ENCODE measurements at places on chromosomes 12 and 14.

- DNase-seq = no peak
Observed at GRCh38 chr14:71361336-71361735, 454.1 kb downstream of the PCNX1 start.

GRCh38 chr14:31703056-31703455, 141.9 kb downstream of the NUBPL start:
- no peak for DNase-seq

DNA sequence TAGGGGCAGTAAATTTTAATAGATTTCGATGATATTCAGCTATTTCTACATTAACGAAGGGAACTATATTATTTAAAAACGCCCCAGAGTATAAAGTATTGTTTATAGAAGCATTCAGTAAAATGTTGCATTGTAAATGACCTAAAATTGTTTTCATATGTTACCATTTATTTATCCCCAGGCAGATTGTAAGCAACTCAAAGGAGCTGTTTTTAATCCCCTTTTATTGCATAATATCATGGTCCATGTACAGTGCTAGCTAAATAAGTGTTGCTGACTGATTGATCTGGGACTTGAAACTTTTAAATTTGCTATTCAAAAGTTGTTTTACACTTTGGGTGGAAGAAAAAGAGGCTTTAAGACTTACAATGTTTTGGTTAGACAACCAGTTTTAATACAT, 199.0 kb upstream of the SLC38A2 start:
- no peak for DNase-seq

- peak; percentile 19 for DNase-seq
Observed at GRCh38 chr14:81211844-81212243, 8.9 kb downstream of the GTF2A1 start.

DNA sequence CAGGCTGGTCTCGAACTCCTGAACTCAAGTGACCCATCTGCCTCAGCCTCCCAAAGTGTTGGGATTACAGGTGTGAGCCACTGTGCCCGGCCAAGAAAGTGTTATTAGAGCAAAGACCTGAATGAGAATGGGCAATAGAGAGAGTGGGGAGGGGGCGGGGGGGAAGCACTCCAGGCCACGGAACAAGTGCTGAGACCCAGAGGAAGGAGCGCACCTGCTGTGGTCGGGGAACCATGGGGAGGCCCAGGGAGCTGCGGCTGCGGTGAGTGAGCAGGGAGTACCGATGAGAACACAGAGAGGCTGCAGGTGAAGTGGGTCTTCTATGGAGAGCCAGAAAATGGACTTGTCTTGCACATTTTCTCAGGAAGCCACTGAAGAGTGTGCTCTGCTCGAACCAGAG, 10.8 kb downstream of the SMIM41 start:
- no peak for DNase-seq

- no peak for DNase-seq
Observed at GRCh38 chr12:102169922-102170621, 27.6 kb downstream of the PMCH start.

DNA sequence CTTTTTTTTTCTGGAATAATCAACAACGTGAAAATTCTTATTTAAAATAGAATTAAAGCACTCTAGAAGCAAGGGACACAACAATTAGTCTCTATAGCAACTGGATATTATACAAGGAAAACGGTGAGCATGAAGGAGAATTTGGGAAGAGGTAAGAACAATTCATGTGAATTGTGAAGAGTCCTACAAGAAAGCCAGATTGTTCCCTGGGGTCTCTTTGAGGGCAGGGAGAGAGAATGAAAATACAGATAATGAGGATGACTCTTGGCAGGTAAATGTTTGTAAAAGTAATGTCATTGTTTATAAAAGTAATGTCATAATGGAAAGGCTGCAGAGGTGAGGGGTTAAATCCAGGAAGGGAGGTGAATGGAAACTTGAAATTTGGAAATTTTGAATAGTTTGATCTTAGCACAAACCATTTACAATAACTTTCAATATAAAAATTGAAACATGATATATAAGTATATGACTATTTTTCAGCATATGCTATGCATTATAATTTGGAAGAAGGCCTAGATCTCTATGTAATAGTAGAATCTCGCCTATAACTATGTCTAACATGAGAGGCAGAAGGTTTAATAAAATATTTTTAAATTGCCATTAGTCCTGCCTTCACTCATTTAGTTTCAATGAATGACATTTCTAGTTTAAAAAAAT, 378.8 kb upstream of the DCN start:
- no peak for DNase-seq

- DNase-seq = no peak
Observed at GRCh38 chr12:76198839-76199238, 114.4 kb upstream of the NAP1L1 start.

DNA sequence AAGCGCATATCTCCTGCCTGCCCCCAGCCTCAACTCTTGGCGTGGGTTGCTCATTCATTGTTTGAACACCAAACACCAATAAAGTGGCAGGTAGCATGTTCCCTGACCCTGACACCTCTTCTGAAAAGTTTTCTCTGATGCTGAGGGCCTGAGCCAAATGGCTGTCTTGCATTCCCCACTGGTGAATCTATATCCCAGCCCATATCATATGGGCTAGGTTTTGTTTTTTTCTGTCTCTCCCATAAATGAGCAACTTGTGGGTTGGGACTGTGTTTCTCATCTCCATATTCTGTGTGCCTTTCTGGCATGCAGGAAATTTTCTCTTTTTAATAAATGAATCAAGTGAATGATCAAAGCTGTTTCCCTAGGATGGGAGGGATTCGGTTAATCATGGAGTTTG, 5.0 kb downstream of the MYO1A start:
- no peak for DNase-seq

DNA sequence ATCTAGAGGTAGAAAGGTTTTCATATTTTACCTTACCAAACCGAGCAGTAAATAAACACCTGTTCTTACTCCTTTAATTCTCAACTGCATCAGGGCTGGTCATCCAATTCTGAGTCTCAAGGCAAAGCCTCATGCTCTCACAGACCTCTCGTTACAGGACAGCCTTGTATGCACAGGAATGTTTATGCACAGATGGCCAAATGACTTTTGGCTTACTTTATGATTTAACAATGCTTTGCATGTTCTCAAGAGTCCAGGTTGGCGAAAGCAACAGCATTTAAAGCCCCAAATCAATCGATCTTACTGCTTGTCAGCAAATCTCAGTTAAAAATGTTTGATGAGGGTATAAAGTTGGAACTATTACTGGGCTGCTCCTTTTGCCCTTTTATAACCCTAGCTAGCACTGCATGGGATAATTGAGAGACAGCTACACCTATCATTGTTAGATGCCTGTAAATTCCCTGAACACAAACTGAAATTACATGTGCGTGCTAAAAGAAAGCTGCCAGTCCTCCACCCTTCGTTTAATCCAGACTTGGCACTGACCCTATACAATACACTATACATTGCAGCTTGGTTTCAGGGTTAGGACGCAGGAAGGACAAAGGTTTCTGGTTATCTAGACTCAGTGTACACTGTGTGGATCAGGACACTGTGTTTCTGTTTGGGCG, 63.6 kb downstream of the TMCC3 start:
- DNase-seq = no peak

DNA sequence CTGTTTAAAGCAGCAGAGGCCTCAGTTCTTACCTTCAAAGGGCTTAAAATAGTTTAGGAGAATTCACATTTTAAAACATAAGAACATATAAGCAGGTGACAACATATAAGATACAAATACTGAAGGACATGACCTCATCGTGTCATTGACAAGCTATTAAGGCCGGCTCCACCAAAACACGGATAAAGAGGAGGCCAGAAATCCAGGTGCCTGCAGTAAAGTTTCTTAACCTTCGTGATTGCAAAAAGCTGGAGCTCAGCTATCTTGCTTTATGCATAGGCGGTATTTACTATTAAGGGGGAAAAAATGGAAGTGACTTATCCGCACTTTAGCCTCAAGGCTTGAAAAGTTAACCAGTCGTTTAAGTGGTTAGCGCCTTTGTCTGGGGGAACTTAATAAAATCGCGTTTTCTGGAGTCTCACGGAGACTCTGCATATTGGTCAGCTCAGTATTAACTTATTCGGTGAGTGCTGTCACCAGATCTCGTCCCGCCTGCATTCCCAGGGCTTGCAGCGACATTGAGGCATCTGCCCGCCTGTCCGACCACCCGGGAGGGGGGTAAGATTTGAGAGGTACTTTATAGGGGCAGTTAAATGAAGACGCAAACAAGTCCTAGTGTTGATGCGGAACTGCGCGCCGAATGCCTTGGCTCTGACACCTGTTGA, 1.1 kb upstream of the SP1 start:
- DNase-seq = no peak

DNA sequence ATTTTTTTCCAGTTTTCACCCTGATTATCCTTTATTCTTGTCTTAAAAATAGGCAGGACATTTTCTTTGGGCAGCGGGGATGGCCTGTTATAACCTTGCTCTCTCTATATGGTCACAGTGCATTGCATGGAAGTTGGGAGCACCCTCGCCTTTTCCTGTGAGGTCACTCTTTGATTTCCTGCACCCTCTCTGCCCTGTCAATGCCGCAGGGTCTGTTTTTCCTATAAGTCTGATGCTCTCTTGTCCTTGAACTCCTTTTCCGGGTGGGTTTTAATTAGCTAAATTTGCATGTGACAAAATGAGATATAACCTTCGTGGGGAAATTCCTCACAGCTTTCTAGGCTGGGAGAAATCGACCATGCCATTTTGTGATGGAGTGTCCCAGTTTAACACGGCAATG, 194.3 kb downstream of the CACNA1C start:
- no peak for DNase-seq

DNA sequence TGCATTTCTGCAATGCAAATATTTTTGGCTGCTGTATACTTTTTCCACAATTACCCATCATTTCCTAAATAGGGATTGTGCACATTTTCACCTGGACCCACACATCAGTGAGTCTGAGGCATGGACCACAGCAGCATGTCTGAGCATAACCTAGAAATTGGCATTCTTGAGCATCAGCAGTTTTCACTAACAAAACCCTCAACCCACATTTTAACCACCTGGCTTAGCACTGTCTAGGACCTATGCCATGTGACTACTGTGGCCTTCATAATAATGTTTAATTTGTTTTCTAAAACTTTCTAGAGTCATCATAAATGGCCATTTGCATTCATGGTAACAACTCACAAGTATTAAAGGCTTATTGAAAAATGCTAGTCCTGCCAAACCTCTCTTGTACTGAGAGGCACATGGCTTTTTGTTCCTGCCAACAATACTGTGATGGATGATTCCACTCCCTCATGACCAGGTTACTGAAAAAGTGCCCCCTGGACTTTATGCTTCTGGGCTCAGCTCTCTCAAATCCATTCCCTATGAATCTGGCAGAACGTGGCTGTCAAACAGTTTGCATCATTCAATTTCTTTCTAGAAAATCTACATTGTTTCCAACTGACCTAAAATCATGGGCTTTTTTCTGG, 240.0 kb downstream of the MDGA2 start:
- DNase-seq = no peak

DNA sequence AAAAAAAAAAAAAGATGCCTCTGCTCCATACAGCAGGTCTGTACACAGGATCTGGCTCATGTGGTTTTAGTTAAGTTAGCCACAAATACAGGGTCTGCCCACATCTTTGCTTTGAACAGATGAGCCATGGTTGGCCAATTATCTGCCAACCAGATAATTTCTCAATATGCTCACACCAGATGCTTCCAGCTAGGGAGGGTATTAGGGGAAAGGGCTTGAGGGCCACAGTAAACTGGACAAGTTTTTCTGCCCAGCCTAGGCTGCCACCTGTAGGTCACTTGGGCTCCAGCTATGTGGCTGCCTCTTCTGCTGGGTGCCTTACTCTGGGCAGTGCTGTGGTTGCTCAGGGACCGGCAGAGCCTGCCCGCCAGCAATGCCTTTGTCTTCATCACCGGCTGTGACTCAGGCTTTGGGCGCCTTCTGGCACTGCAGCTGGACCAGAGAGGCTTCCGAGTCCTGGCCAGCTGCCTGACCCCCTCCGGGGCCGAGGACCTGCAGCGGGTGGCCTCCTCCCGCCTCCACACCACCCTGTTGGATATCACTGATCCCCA, 776 bp downstream of the RDH5 start:
- DNase-seq = peak; percentile 87

GRCh38 chr12:57719777-57720605, 18.6 kb downstream of the AGAP2 start:
- no peak for DNase-seq

GRCh38 chr12:100868487-100868886, 73.9 kb downstream of the ANO4 start:
- DNase-seq = peak; percentile 43

DNA sequence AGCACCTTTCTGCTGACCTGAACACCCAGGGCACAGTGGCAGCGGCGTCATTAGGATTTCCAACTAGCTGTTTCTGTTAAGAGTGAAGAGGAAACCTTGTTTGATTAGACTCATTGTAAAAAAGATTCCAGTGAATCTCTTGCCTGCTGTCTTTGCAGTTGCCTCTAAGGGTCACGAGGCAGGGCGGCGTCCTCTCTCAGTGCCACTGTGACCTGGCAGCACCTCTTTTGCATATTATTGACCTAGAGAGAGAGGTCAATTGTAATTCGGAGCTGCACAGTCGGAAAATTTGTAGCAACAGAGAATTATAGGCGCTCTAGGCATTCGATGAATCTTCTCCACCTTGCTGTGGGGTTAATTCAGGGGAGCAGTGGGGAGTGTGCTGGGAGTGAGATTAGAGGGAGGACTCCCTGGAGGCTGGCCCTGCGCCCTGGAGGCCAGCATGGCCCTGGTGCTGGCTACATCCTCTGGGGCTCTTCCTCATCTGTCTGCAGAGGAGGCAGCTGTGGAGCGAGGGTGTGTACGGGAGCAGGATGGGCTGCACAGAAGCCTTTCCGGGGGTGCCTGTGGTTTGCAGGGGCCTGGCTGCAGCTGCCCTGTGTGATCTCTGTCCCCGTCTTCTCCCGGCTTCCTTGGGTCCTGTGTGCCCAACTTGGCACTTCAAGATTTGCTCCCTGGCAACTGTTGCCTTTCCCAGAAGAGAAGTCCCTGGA, 14.3 kb downstream of the PACS2 start:
- no peak for DNase-seq

- no peak for DNase-seq
Observed at GRCh38 chr14:82192387-82192786, 658.7 kb upstream of the SEL1L start.

GRCh38 chr12:47903927-47904712, 674 bp downstream of the VDR start:
- peak; percentile 70 for DNase-seq

DNA sequence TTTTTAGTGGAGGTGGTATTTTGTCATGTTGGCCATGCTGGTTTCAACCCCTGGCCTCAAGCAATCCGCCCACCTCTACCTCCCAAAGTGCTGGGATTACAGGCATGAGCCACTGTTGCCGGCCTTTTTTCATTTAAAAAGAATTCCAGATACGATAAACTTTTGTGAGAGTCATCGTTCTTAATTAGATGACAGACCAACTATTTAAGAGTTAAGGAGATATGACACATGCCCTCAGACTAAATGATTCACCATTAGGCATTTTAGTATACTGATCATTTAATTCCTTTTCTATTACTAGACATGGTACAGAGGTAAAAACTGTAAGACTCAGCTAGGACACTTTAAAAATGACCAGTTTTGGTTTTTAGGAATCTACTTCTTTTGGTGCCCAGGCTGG, 2.4 kb downstream of the ANKRD13A start:
- peak; percentile 51 for DNase-seq
